Activated T-helper 17 cell treated with anti-CD3 and anti-CD28 coated beads, Interleukin-2, amount 50 U/mL, for 72 hours (primary cell): ENCODE measurements at places on chromosomes 11 and 22.

- ATAC-seq = no peak
These were observed 17.9 kb upstream of the CSNK2A3 start for GRCh38 chr11:11370962-11371303.

DNA sequence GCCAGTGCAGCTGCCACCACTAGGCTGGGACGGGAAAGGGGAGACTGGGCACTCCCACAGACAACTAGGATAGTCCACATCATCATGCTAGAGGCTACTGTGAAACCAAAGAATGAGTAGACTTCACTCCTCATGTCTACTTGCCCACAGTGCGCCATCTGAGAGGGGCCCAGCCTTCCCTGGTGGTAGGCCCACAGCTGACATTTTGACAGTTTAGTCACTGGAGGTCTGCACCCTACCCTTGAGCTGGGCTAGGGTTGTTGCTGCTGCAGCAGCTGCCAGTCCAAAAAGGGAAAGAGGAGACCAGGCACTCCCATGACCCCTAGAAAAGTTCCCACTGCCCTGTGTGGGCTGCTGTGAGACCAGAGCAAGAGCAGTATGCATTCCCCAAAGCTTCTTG lies 141.2 kb downstream of the DLG2 start:
- no peak for ATAC-seq

DNA sequence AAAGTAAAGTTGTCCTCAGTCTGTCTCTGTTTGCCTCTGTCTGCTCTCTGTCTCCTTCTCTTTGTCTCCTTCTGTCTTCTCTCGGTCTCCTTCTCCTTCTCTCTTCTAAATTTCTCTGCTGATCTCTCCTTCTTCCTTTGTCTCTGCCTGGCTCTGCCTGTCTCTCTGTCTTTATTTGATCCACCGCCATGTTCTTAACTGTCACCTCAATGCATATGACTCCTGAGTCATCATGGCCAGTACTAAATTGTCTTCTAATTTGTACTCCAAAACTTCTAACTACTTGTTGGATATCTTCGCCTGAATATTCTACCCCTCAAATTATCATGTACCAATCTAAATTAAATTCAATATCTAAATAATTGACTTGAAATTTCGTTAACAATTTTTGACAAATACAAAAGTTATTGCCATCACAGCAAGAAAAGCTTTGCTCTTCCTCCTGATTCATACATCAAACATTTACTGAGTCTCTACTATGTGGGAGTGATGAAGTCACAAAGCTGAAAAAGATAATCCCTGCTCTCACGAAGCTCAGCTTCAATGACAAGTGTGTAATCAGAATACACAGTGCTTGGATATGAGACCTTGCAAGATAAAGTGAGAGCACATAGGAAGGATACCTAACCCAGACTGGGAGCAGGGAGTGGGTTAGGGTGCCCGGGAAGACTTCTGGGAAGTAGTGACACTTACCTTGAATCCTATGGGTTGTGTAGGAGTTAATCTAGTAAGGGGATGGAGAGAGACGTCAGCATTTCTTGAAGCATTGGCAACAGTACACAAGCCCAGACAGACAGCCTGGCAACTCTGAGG lies 193.0 kb downstream of the MAML2 start:
- peak; percentile 88 for ATAC-seq

DNA sequence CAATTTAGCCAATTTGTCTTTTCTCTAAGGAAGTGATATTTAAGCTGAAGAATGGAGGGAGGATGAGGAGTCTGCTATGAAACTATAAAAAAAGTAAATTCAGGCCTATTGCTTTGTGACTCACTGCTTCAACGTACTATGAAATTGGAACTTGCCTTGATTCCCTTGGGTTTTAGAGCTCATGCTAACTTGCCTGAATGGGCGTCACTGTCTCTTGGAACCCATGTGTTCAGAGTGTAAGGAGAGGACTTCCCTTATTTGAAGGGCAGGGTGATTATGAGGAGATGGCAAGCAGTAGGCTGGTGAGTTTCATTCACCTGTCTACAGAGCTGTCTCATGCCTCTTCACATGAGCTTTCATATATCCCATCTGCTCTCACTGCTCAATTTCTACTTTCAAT lies 28.7 kb upstream of the WT1 start:
- no peak for ATAC-seq

DNA sequence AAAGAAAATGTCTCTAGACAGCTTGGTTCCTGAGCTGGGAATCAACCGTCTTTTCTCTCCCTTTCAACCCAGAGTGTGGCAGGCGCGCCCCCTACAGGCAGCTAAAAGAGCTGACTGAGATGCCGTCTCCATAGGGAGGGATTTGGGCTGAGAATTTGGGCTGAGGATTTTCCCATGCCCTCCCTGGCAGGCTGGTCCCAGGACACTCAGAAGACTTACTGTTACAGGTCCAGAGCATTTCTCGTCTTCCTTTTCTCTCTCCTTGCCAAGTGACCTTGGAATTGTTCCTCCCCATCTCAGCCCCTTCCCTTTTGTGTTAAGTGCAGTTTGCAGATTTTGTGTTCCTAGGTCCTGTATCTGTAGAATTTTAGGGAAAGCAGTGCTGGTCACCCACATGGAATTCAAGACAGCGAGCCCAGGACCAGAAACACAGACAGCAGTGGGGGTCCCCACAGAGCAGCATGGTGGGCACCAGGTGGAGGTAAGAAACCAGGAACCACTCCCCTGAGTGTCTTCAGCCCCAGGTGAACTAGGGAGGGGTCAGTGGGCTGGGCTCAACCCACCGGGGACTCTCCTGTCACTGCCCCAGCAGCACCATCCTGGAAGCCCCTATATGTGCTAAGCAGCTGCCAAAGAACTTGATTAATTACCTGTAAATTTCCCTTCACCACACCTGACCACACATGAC lies 9.9 kb upstream of the IGLL5 start:
- peak; percentile 52 for ATAC-seq

GRCh38 chr11:35005141-35005780 lies 88.8 kb downstream of the PDHX start:
- ATAC-seq = no peak

- no peak for ATAC-seq
These were observed 168.2 kb upstream of the PDGFD start for GRCh38 chr11:104332110-104332509.

- no peak for ATAC-seq
These were observed 80.1 kb upstream of the SHANK2 start for GRCh38 chr11:71332447-71332846.

- ATAC-seq = no peak
These were observed 37.5 kb downstream of the ARFGAP3 start for GRCh38 chr22:42819412-42820044.

GRCh38 chr11:113896156-113896879 lies 8.3 kb upstream of the HTR3B start:
- ATAC-seq = peak; percentile 69

GRCh38 chr22:39546889-39547586 lies 14.5 kb upstream of the RPS19BP1 start:
- ATAC-seq = no peak

- ATAC-seq = peak; percentile 70
These were observed 43.2 kb downstream of the PANX1 start for GRCh38 chr11:94171693-94172440.

GRCh38 chr11:4493480-4493818 lies 11.0 kb downstream of the OR52K1 start:
- no peak for ATAC-seq

DNA sequence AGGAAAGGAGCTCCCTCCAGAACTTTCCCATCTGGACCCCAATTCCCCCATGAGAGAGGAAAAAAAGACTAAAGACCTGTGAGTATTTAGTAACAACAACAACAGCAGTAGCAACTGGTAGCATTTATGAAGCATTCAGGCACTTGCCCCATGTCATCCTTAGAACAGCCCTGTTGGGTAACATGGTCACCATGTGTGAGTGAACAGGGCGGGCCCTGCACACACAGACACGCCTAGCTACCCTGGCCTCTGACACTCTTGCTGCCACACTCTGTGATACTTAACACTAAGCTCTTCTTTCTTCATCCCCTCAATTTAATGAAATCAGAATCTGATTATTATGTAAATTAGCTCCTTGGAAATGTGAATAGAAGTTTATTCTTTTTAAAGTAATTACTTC lies 26.1 kb upstream of the SLC25A18 start:
- ATAC-seq = no peak

DNA sequence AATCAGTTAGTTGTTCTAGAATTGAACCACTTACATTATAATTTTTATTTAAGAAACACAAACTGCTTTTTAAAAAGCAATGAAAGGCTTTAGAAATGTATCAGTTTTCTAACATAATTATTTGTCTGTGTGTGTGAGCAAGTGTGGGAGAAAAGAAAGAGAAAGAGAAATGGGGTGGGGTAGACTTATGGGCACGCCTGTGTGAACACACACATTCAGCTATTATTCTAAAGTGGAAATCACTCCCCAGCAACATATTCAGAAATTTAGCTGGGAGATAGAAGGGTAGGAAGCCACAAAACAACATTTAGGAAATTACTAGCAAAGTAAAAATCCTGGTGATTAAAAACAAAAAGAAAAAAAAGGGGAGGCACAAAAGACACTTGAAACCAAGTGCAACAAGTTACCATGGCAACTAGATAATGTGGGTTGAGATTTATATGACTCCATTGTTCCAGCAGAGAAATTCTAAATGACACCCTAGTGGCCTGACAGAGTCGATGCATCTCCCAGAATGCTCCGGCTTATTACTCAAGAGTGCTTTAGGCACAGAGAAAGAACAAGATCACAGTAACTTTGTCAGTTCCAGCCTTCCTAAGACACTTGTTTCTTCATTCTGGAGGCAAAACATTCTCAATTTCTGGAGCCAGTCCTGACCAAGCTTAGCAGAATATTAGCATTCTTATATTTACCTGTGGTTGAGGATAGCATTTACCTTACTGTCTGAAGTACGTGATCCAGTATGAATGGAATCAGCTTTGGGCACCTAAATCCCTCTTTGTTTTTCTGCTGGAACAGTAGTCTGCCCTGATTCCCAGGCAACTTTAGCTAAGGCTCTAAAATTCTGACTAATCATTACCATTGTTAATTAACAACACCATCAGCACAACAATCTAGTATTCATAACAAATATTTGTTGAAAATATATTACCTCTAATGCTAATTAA lies 444.4 kb downstream of the DLG2 start:
- no peak for ATAC-seq

DNA sequence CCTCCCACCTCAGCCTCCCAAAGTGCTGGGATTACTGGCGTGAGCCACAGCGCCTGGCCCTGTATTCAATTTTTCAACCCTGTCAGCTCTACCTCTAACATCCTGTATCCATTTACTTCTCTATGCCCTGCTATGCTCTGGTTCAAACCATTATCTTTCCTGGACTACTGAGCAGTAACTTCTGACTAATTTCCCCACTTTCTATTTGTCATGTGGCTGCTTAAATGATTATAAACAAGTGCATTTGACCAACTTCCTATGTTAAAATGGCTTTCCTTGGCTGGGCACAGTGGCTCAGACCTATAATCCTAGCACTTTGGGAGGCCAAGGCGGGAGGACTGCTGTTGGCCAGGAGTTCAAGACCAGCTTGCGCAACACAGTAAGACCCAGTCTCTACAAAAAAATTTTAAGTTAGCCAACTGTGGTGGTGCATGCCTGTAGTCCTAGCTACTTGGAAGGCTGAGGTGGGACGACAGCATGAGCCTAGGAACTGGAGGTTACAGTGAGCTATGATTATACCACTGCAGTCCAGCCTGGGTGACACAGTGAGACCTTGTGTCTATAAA lies 2.1 kb downstream of the MED19 start:
- ATAC-seq = no peak

GRCh38 chr11:10301656-10302358 lies 3.1 kb upstream of the ADM start:
- no peak for ATAC-seq

DNA sequence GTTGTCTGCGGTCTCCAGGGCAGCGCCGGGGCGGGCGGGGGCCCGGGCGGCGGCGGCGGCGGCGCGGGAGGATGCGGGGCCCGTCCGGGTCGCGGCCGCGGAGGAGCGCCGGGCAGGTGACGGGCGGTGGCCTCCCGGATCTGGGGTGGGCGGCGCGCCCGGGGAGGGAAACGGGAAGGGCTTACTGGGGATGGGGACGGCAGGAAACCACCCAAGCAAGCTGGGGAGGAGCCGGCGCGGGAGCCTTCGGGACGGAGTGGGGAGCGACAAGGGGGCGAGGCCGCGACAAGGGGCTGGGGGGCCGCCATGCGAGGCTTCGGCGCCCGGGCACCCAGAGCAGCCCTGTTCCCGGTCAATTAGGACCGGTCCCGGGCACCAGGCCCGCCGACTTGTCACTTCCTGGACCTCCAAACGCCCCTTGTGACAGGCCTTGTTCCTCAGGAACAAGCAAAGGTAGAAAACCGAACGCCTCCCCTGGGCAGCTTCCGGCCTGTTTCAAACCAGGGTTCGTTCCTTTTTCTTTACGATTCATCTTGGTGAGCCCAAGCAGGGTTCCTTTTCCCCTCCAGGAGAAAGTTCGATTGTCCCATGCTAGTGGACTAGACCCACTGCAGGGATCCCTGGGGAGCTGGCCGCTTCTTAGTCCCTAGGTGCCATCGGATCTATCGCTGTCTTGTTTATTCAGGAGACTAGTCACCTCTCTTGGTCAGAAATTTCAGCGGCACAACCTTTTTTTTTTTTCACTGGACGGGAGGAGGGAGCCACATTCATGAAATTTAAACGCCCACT lies 492 bp downstream of the JHY start:
- peak; percentile 75 for ATAC-seq

DNA sequence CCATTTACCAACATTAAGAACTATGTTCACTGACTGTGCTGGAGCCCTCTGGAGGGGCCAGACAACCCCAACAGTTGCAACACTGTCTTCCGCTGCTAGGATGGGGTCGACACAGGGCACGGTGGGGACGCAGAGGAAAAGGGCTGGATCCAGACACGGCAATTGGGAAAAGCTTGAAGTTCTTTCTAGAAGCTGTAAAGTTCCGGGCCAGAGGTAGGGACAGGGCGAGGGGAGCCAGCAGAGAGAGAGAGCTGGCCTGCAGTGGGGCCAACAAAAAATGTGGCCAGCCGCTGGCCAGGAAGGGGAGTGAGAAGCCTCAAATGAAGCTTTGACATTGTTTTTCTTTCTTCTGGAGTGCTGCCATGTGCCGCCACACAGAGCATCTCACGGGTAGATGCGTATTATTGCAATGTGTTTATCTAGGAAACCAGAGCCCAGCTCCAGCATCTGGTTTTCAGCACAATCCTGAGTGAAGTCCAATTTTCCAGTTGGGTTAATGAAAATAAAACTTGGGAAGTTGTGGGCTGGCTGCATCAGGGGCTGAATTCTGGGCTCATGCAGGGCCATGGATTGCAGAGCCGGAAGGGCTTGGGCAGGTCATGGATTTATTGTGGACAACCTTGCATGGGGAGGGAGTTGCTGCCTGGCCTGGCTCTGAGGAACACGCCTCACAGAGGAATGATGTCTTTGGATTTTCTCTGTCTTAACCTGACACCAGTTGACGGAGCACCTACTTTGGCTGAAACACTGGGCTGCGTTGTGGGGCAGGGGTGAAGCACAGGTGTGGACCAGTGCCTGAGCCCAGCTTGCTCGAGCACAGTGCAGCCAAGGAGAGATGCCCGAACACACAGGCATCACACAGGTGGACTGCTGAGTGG lies 67.6 kb upstream of the AMPD3 start:
- ATAC-seq = no peak
